H1 (cell line): ENCODE measurements at places on chromosomes 4 and X.
A peak's percentile ranks its signal among the peaks of the same experiment; 100 is the strongest.

DNA sequence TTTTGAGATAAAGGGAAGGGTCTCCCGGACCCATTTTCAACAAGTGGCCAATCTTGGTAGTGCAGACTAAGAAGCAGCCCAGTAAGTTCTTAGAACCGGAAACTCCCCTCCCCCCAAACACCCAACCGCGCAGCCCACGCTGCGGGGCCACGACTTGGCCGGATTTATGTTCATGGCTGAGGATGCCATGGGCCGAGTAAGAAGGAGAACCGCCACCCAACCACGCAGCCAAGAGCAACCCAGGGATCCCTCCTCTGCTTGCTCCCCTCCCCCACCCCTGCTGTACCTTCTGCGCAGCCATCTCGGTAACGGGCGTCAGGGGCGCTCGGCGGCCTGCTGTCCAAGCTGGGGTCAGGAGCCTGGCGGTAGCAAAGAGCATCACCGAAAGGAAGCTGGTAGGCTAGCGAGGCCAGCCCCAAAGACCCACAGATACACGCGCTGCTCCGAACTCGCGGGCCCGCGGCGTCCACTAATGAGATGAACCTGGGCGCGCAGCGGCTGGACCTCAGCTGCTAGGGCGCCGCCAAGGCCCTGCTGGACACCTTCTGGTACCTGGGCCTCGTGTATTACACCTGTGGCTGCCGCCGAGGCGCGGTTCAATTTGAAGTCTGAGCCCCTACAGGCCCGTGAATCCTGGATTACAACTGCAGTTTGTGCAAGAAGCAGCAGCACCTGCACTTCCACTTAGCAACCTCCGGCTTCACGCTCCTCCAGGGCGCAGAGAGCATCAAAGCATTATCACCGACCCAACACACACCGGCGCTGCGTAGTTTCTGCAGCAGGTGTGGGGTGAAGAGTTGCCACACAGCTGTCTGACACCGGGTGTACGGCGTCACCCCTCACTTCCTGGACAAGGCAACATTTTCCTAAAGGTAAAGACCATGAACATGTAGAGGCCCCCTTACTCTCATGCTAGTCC is 63.4 kb downstream of the NUDT10 start:
- H3K27ac ChIP-seq = no peak overlapping the region
- H3K4me1 ChIP-seq = no peaks in the 10 kb centered on the region
- H3K36me3 ChIP-seq = no peaks in the 10 kb centered on the region

GRCh38 chr4:116668190-116668589 is 417.2 kb downstream of the TRAM1L1 start:
- H3K27ac ChIP-seq = no peak overlapping the region
- peak; percentile 51 for DNase-seq
- no peaks in the 10 kb centered on the region for H3K27me3 ChIP-seq

GRCh38 chrX:112163906-112164305 is 81.3 kb upstream of the TRPC5 start:
- no peak for DNase-seq
- no peaks in the 10 kb centered on the region for H3K27me3 ChIP-seq
- no peaks in the 10 kb centered on the region for H3K36me3 ChIP-seq
- H3K4me3 ChIP-seq = no peak overlapping the region
- no peak overlapping the region for H3K27ac ChIP-seq

GRCh38 chrX:136525738-136526606 is 6.0 kb upstream of the VGLL1 start:
- H3K27me3 ChIP-seq = no peaks in the 10 kb centered on the region
- no peaks in the 10 kb centered on the region for H3K4me1 ChIP-seq
- no peak for DNase-seq
- no peaks in the 10 kb centered on the region for H3K36me3 ChIP-seq

DNA sequence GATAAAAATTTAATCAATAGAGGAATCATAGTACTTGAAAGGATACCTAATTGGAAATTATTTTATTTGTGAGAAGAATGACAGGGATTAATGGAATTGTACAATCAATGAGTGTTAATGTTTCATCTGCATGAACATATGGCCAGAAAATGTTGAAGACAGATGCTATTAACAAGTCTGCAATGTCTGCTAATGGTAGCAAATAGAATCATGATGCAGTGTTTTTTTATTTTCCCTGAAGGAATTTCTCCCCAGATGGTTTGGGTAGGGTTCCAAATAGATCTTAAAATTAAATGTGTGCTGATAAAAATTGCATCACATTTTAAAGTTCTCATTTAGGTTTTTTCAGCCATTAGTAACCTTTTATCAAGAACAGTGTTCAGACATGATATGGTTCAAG is 291.3 kb upstream of the TRAM1L1 start:
- H3K4me1 ChIP-seq = no peaks in the 10 kb centered on the region
- no peaks in the 10 kb centered on the region for H3K36me3 ChIP-seq
- H3K27me3 ChIP-seq = no peaks in the 10 kb centered on the region
- DNase-seq = no peak
- no peak overlapping the region for H3K4me3 ChIP-seq

DNA sequence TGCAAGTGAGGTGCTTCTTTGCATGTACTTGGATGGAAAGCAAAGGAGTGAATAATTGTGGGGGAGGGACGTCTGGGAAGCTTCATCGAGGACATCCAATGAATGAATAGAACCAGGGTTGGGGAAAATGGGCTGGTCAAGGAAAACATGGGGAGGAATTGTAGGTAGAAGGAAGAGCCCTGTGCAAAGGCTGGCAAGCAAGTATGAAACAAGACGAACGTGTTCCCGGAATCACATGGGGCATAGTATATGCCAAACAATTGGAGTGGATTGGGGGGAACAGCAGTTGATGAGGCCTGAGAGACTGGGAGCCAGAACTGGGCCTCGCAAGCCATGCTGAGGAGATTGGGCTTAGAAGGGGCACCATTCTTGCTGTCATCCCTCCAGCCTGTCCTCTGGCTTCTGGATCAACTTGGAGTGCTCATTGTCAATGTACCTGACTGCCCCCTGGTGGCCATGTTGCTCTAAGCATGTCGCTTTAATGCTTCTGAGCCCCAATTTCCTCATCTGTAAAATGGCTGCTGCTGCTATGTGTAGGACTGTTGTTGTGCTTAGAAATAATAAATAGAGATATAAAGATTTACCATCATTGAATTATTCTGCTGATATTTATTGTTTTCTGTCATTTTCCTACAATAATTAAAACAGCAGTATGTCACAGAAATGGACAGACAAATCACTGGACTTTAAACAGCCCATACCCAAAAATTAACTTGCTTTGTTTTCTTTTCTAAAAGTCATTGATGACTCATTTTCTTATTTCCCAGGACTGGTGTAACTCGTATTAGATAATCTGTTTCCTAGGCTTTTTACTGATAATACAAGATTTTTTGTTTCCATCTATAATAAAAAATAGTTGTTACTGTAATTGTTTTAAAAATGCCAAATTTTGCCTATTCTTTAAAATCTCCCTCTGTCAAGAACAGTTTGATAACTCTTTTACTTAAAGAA is 66.4 kb downstream of the JADE3 start:
- no peak overlapping the region for H3K4me3 ChIP-seq
- H3K27ac ChIP-seq = no peak overlapping the region
- H3K36me3 ChIP-seq = no peaks in the 10 kb centered on the region
- peaks cover 4% of the 10 kb centered on the region; the same call in 1 of the 2 replicates for H3K4me1 ChIP-seq
- peak; percentile 84 for DNase-seq

DNA sequence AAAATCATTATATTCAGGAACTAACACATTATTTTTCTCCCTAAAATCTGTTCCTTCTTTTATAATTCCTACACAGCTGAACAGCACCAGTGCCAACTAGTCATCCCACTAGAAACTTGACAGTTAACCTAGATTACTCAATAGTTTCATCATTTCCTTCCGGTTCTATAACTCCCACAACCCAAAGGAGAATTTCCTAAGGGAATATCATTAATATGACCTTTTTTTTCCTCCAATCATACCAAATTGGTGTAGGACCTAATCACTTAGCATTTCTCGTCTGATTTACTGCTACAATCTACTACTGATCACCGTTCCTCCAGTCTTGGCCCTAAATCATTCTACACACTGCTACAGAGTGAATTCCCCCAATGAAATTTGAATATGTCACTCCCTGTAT is 45.9 kb downstream of the WDFY3 start:
- no peaks in the 10 kb centered on the region for H3K27me3 ChIP-seq
- H3K27ac ChIP-seq = no peak overlapping the region
- H3K36me3 ChIP-seq = no peaks in the 10 kb centered on the region
- H3K4me1 ChIP-seq = peaks cover 6% of the 10 kb centered on the region; the same call in 1 of the 2 replicates
- no peak overlapping the region for H3K4me3 ChIP-seq
- DNase-seq = no peak

GRCh38 chrX:20361081-20361889 is 94.6 kb upstream of the RPS6KA3 start:
- no peak overlapping the region for H3K4me3 ChIP-seq
- no peaks in the 10 kb centered on the region for H3K27me3 ChIP-seq
- no peak overlapping the region for H3K27ac ChIP-seq
- DNase-seq = no peak
- H3K36me3 ChIP-seq = no peaks in the 10 kb centered on the region
- H3K4me1 ChIP-seq = no peaks in the 10 kb centered on the region

GRCh38 chr4:41058426-41058825 is 155.9 kb downstream of the APBB2 start:
- no peak overlapping the region for H3K27ac ChIP-seq
- no peak for DNase-seq
- no peaks in the 10 kb centered on the region for H3K27me3 ChIP-seq
- no peak overlapping the region for H3K4me3 ChIP-seq

DNA sequence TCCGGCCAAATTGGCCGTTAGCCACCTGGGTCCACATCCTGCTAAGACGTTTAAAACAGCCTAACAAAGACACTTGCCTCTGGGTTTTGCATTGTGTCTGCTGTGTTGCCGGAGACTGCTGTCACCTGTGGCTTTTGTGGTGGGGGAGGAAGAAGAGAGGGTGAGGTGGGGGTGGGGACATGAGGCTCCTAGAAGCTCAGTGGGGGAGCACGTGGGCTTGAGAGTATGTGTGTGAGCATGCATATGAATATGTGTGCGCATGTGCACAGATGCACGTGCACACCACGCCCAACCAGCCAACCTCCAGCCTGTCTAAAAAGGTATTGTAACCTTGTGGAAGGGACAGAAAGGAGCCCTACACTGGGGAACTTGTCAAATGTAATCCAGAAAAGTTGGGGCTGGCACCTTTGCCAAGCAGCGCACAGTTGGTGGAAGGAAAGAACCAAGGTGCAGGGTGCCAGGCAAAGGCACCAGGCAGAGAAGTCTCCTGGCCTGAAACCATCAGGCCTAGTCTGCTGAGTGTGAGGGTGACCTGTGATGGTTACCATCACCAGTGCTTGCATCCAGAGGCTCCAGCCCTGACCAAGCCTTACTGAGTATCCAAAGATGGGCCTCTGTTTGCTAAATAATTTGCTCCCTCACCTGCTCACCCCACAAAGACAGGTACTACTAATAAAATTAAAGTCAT is 10.1 kb upstream of the SASH3 start:
- H3K27me3 ChIP-seq = no peaks in the 10 kb centered on the region
- H3K36me3 ChIP-seq = no peaks in the 10 kb centered on the region
- no peak overlapping the region for H3K4me3 ChIP-seq

GRCh38 chr4:84632092-84632491 is 49.2 kb downstream of the CDS1 start:
- H3K36me3 ChIP-seq = no peaks in the 10 kb centered on the region
- no peak overlapping the region for H3K4me3 ChIP-seq
- H3K27me3 ChIP-seq = no peaks in the 10 kb centered on the region
- H3K4me1 ChIP-seq = no peaks in the 10 kb centered on the region
- DNase-seq = no peak
- H3K27ac ChIP-seq = no peak overlapping the region

- H3K4me3 ChIP-seq = no peak overlapping the region
- H3K4me1 ChIP-seq = no peaks in the 10 kb centered on the region
- H3K27me3 ChIP-seq = no peaks in the 10 kb centered on the region
- H3K36me3 ChIP-seq = no peaks in the 10 kb centered on the region
Observed at GRCh38 chr4:13240066-13240465, 244.1 kb downstream of the RAB28 start.

DNA sequence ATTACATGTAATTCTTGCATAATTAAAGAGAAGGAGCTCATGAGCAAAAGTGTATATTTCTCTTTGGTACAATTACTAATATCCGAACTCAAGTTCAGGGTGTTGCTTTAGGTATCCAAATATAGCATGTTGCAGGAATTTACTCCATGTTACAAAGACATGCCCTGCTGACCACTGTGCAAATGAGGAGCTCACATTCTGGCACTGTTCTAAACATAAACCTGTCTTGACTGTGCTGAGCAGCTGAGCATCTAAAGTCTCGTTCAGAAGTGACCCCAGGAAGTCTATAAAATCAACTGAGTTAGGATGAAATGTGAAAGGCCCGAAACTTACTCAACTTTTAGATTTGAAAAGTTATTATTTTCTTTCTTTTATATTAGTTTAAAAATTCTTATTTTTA is 124.3 kb downstream of the STIM2 start:
- H3K4me1 ChIP-seq = no peaks in the 10 kb centered on the region
- no peak overlapping the region for H3K4me3 ChIP-seq
- DNase-seq = no peak
- no peak overlapping the region for H3K27ac ChIP-seq

DNA sequence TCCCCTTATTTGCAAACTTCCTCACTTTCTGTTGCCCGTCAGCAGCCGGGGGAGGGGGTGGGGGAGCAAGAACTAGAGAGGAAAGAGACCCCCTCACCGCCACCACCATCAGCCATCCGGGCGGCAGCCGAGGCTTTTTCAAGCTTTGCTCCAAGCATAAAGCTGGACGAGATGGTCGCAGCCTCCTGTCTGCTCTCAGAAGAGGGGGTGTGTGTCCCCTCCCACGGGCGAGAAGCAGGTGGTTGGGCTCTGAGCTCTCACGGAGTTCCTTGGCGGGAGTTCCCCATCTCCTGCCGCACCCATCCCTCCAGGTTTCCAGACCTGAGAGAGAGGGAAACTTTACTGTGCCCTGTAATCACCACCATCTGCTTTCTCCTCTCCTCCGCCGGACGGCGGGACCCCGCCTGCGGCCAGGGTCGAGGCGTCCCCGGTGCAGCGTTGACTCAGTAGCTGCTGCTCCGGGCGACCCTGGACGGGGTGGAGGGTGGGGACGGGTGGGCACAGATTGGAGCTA is 4.7 kb upstream of the ARX start:
- no peaks in the 10 kb centered on the region; the same call in 1 of the 2 replicates for H3K36me3 ChIP-seq
- peaks cover 80% of the 10 kb centered on the region for H3K27me3 ChIP-seq
- peak overlapping the region; percentile 31 for H3K4me3 ChIP-seq
- peak; percentile 53 for DNase-seq

DNA sequence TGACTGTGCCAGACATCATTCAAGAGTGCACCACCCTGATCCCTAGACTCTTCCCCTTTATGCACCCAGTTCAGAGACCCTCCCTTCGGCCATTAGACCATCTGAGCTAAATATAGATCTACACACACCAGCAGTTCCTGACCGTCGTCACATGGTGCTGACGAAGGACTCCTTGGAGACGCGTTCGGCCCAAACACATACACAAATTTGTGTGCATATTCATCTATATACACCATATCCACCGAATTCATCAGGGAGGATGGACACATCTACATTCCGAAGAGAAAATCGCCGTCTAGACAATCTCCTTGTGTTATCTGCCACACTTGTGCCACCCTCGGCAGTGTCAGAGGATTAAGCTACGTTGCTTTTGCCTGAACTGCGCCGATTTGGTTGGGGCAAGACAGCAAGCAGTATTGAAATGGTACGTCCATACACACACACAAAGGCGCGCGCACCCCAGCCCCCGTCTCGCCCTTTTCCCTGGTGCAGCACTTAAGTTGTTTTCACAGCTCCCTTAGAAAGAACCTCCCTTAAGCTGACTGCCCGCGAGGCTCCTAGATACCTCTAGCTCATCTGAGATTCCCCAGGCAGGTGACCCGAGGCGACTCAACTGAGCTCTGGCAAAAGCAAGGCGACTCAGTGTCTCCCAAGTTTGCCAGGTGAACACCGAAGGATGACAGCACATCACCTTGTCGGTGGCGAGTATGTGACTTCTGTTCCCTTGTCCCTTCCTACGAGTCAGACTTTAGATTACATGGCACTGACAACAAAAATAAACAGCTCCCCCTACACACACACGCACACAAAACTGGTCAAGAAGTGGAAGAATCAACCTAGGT is 1.0 kb downstream of the RASGEF1B start:
- H3K27me3 ChIP-seq = peaks cover 2% of the 10 kb centered on the region
- no peaks in the 10 kb centered on the region for H3K36me3 ChIP-seq
- peak overlapping the region; percentile 69 for H3K4me3 ChIP-seq
- H3K4me1 ChIP-seq = no peaks in the 10 kb centered on the region; the same call in none of the 2 replicates
